ENCODE measurements at places on chromosomes 2 and 18. TPM values are rescaled to one million over a fixed set of nuclear protein-coding genes. Genes with fewer than 3 reads are reported as not detected.

GRCh38 chr18:57054891-57055290, 92.0 kb upstream of the BOD1L2 start:
- DNase-seq: no peak

- no peak for DNase-seq
Observed at GRCh38 chr2:10406491-10407188, 41.5 kb downstream of the ODC1 start.

- DNase-seq: no peak
Observed at GRCh38 chr2:32963941-32964340, 17.2 kb downstream of the LTBP1 start.

GRCh38 chr2:50769406-50770181, 262.3 kb downstream of the NRXN1 start:
- DNase-seq: no peak

- no peak for DNase-seq
Observed at GRCh38 chr18:48105317-48105716, 174.9 kb upstream of the SMAD2 start.

DNA sequence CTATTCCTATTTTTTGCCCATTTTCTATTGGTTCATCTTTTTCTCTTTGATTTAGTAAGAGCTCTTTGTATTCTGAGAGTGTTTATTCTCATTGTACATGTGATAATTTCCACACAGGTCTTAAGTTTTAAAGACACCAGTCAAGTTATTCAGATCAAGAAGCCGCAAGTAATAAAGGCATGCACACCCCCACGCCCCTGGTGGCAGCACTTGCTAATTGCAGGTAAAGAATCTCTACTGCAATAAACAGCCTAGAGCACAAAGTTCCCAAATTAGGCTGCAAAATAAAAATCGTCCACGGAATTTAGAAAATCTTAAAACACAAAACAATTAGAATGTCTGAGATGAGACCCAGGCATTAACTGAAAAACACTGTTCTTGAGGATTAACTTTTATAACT, 45.2 kb downstream of the ST3GAL5 start:
- peak; percentile 56 for DNase-seq

DNA sequence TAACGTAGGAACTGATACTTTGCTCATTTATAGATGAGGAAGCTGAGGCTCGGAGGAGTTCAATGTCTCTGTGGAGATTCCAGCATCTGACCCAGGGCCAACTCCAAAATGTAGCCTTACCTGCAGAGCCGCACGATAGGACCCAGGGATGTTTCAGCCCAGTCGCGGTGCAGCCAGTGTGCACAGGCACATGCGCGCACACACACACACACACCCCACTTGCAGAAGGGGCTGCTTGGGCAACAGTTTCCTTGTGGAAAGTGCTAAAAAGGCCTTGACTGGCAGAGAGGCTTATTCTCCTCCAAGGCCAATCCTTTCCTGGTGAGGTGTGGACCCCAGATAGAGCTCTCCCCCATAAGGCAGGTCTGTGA, 101.7 kb downstream of the ZFP36L2 start:
- no peak for DNase-seq

GRCh38 chr2:217163987-217164386, 304.1 kb upstream of the TNP1 start:
- no peak for DNase-seq

DNA sequence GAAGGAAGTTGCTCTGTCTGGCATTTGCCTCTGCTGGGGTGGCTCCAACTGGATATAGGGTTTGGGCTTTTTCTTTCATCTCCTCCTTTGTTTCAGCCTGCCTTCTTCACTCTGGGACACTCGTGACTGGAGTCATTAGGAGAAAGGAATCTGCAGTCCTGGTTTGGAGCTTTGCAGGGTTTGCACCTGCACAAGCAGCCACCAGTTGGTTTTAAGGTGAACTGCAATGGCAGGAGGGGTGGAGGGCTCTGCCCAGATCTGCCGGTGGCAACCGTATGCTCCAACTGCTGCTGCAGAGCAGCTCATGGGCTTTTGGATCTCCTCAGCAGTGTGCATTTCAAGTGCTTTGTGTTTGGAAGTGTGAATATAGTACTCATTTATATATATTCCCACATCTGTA, 131.3 kb upstream of the MGAT5 start:
- no peak for DNase-seq

DNA sequence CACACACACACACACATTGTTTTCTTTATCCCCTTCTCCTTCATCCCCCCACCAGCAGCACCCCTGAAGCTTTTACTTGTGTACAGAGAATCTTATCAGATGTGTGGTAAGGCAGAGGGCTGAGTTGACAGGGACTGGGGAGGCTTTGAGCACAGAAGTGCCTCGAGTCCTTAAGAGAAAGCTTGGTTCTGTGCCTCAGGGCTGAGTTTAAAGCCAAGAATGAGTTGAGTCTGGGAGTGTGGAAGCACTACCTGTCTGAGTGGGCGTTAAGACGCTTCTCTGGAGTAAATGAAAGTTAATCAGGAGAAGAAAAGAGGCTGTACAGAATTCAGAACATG, 2.7 kb downstream of the ID2 start:
- DNase-seq: peak; percentile 58

- no peak for DNase-seq
Observed at GRCh38 chr18:76505614-76506013, 10.6 kb upstream of the ZNF516 start.

GRCh38 chr2:156704617-156705016, 268.4 kb downstream of the GPD2 start:
- DNase-seq: no peak

GRCh38 chr2:221322741-221323140, 249.4 kb downstream of the EPHA4 start:
- DNase-seq: no peak

- no peak for DNase-seq
Observed at GRCh38 chr2:101638181-101638711, 59.3 kb upstream of the MAP4K4 start.

DNA sequence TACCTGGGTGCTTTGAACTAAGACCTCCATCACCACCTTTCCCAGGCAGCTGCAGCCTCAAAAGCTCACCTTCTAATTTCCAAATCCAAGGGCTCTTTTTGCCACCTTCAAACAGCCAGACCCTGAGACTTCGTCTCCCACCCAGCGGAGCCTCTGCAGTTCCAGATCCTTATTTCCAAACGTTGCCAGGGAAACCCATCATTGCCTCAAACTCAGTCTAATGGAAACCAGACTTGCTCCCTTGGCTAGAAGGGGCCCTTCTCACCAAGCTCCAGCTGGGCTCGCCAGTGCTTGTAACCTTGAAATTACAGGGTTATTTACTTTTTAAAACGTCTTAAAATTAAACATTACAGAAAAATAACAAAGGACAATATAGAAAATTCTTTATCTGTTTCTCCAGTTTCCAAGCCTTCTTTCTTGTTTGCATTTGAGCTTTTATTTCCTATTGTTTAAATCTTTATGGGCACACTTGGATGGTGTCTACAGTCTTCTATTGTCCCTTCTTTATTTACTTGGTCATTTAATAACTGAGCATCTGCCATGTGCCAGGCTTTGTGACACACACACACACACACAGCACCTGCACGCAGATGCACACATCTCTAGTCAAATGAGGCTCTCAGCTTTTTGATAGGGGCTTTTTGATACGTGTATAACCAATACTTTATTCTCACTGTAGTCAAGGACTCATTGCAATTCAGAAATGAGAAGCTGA, 36.1 kb downstream of the TRPM8 start:
- no peak for DNase-seq

- no peak for DNase-seq
Observed at GRCh38 chr2:38170733-38171132, 94.8 kb upstream of the CYP1B1 start.

- DNase-seq: no peak
Observed at GRCh38 chr2:23487735-23488492, 102.9 kb downstream of the KLHL29 start.

DNA sequence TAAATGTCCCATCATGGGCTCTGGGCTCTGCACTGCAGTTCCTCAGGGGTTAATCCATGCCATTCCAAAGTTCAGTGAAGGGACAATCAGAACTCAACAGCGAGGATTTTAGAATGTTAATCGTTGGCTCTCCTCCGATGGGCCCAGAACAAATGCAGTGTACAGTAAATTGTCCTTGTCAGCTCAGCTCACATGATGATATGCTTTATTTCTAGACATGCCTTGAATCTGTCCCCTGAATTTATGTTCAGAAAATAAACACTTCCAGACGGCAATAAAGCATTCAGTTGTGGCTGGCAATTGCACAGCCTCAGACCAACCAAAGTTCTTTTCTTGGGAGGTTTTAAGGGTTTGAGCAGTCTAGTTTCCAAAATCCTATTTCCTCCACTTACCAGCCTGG, 981.2 kb downstream of the BCL11A start:
- no peak for DNase-seq

DNA sequence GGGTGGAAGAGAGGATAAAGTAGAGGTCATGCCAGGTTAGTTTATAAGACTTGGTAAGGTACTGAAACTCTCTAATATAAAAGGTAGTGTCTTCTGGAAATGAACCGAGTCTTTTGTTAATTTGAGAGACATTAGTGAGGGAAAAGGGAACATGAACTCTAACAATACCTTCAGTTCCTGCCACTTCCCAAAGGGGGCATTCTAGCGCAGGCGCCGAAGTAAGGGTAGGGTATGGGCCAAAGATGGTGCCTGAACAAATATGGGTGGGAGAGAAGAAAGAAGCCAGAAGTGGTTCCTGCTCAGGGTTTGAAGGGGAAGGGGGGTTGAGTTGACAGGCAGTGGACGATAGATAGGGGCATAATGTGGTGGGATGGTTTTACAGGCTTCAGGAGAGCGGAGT, 10.1 kb upstream of the REG1B start:
- no peak for DNase-seq

DNA sequence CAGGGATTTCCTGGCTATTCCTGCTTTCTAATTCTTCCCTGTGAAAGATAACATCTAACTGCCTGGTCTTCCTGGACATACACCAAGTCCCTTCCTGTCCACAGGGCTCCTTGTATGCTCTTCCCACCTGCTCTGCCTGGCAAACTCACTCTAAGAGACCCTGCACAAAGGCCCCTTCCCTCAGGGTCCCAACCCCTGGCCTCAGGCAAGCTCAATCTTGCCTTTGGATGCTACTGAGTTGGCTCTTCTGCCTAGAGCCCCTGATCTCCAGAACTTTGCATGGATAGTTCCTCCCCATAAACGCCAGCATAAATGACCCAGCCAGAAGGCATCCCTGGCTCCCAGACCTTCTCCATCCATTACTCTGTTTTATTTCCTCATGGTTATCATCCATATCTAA, 98.3 kb upstream of the OTOS start:
- no peak for DNase-seq

DNA sequence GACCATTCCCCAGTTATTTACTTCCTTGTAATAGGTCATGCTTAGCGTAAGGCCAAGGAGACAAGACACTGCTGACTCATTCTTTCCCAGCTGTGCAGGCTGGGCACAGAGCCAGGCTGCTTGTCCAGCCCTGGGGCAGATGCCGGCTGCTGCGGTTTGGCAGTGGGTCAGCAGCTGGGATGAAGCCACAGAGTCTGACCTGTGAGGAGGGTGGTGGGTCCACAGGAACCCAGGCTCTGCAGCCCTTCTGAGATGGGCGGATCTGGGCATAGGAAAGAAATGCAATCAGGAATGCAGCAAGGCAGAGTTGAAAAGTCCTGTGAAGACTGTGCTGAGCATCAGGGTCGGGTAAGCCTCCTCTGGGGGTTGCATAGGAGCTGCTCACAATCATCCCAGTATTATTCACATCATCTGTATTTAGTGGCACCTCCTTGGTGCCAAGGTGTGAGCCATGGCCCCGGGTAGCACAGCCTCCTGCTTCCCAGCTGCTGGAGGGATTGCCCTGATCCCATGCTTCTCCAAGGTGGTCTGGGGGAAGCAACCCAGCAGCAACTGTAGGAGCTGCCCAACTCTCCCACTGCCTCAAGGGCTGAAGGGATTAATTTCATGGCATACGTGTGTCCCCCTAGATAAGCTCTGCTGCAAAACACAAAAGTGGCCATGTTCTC, 139.0 kb downstream of the DDX1 start:
- DNase-seq: peak; percentile 86

DNA sequence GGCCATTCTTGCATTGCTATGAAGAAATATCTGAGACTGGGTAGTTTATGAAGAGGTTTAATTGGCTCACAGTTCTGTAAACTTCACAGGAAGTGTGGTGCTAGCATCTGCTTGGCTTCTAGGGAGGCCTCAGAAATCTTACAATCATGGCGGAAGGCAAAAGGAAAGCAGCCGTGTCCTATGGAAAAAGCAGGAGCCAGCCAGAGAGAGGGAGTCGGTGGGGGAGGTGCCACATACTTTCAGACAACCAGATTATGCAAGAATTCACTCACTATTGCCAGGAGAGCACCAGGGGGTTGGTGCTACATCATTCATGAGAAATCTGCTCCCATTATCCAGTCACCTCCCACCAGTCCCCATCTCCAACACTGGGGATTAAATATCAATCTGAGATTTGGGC, 64.1 kb downstream of the CPS1 start:
- no peak for DNase-seq

- no peak for DNase-seq
Observed at GRCh38 chr2:39728941-39729351, 50.1 kb downstream of the THUMPD2 start.

DNA sequence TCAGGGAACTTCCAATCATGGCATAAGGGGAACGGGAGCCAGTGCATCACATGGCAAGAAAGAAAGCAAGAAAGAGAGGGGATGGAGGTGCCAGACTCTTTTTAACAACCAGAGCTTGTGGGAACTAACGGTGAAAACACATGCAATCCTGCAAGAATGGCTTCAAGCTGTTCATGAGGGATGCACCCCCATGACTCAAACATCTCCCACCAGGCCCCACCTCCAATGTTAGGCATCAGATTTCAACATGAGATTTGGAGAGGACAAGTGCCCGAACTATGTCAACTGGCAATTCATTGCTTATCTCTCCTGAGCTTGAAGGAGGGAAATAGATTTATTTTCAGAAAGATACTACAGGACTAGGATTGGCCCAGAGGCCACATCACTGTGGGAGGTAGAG, 270.0 kb downstream of the SLC4A3 start:
- DNase-seq: no peak

GRCh38 chr2:98242003-98242402, 104.3 kb upstream of the CNGA3 start:
- DNase-seq: no peak

DNA sequence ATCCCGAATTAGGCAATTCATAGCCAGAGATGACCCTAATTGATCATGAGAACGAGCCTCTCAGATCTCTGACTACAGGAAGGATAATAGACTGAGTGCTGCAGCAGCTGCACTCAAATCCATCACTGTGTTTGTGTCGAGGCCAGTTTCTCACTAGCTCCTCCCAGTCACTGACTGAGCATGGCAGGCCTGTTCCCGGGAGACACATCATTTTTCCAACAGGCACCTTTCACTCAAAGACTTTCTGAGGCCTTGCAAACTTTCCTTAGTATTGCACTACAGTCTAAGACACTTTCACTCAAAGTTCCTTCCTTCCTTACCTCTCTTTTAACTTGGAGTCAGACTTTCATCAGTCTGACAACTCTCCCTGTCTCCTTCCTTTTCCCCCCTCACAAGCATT, 13.7 kb downstream of the SOS1 start:
- no peak for DNase-seq

The IL37 gene
- total RNA-seq: not detected

The PSTPIP2 gene
- total RNA-seq: 3.0 TPM

The CNDP1 gene
- total RNA-seq: not detected

The REG1B gene
- 10.2 TPM for total RNA-seq

The MARS2 gene
- total RNA-seq: 17.0 TPM

The RTP5 gene
- not detected for total RNA-seq

The XIRP2 gene
- 0.13 TPM for total RNA-seq

The C2orf81 gene
- total RNA-seq: 0.62 TPM

The ROCK2 gene
- total RNA-seq: 80.9 TPM
